ENCODE measurements at places on chromosomes 2 and 18. TPM values are rescaled to one million over a fixed set of nuclear protein-coding genes. Genes with fewer than 3 reads are reported as not detected.
A peak's percentile ranks its signal among the peaks of the same experiment; 100 is the strongest.

GRCh38 chr2:105691947-105692390, 52.7 kb upstream of the NCK2 start:
- no peak for DNase-seq

The TDRD15 gene
- total RNA-seq: not detected

- no peak for DNase-seq
These were observed 190.4 kb downstream of the KIAA1328 start for GRCh38 chr18:37019157-37019827.

GRCh38 chr2:109489296-109489695, 124.5 kb downstream of the SEPTIN10 start:
- DNase-seq: peak; percentile 20

DNA sequence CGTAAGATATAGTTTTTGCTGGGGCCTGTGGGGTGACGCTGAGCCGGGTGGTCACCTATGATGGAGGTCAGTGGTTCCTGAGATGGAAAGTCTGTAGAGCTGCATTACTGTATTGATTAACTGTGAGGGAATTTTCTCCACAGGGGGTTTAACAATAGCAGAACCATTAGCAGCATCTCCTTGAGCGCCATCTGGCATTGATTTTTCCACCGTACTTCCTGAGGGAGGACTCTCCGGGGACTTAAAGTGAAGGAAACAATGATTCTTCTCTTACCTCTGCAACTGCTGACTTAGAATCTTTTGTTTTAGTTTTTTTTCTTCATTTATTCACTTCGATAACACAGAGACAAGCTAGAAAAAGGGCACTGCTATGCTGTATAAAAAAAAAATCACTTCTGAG, 22.6 kb upstream of the RNF125 start:
- DNase-seq: no peak

Data from Right ventricle myocardium superior (tissue), 1 donor.